ENCODE measurements at places on chromosomes 1 and 21.
A peak's percentile ranks its signal among the peaks of the same experiment; 100 is the strongest.

DNA sequence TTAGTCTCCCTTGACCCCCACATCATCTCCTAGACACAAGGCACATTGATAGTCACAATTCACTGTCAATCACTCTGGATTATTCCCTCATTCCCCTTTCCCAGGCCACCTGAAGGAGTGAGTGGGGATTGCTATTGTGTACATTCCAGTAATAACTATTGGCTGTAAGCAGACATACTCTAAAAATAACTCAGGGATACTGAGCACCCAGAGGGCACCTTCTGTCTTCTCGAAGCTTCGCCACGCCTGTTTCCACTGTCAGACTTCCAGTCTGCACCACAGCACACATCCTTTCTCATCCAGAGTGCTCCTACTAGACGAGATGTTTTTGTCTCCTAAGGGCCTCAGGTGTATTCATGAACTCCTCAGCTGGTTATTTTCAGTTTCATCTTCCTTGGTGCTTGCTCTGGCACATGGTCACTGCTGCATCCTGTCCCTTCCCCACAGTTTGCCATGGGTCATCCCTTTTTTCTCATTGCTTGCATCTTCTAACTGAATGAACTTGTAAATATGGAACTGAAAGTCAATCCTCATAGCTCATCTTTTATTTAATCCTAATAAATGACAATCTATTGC, 848 bp upstream of the APOBEC4 start:
- DNase-seq, result no peak

- no peak for DNase-seq
Observed at GRCh38 chr1:187267827-187268226, 439.1 kb downstream of the PLA2G4A start.

GRCh38 chr1:31778763-31779488, 14.8 kb upstream of the ADGRB2 start:
- DNase-seq, result no peak

- peak; percentile 63 for DNase-seq
Observed at GRCh38 chr1:26696654-26697430, 1.0 kb downstream of the ARID1A start.

DNA sequence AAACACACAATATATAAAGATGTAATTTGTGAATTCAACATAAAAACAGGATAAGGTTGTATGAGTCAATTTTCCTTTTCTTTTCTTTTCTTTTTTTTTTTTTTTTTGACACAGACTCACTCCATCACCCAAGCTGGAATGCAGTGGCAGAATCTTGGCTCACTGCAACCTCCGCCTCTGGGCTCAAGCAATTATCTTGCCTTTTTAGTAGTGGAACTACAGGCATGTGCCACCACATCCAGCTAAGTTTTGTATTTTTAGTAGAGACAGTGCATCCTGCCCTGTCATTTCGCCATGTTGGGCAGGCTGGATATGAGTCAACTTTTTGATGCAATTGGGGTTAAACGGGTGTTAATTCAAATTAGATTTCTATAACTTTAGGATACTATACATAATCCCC, 10.3 kb upstream of the SPRR2B start:
- DNase-seq, result no peak

- no peak for DNase-seq
Observed at GRCh38 chr1:47521034-47521881, 83.4 kb downstream of the FOXD2 start.

GRCh38 chr1:204456826-204457442, 37.7 kb downstream of the PIK3C2B start:
- DNase-seq, result no peak

DNA sequence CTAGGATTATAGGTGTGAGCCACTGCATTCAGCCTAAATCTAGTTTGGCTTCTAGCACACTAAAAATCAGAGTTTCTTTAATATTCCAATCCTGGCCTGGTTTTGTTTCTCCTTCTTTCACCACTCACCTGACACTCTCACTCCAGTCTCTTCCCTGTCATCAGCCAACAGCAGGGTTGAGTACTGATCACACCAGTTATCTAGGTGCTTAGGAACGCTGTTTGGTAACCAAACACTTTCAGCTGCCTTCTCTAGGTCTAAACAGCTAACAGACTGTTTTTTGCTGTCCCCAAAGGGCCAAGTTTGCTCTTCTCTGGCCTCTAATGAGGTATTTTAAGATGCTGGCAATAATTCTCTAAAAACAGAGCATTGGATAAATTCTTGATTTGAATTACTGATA, 17.7 kb upstream of the FRRS1 start:
- DNase-seq, result no peak

DNA sequence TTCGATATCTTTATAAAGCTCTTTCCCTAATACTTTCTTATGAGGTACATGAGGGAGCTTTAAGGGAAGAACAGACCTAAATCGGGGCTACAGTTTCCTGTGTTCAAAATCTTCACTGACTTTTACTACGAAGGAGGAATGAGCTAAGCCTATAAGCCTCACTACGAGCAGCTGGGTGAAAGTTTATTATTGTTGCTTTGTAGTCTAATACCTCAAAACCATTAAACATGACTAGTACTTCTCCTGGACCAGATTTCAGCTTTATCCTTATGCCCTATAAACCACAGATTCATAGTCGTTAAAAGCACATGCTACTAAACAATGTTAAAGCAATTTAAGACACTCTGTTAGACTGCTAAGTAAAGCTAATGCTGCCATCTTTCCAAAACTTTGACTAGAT, 30.2 kb downstream of the NDC1 start:
- no peak for DNase-seq

DNA sequence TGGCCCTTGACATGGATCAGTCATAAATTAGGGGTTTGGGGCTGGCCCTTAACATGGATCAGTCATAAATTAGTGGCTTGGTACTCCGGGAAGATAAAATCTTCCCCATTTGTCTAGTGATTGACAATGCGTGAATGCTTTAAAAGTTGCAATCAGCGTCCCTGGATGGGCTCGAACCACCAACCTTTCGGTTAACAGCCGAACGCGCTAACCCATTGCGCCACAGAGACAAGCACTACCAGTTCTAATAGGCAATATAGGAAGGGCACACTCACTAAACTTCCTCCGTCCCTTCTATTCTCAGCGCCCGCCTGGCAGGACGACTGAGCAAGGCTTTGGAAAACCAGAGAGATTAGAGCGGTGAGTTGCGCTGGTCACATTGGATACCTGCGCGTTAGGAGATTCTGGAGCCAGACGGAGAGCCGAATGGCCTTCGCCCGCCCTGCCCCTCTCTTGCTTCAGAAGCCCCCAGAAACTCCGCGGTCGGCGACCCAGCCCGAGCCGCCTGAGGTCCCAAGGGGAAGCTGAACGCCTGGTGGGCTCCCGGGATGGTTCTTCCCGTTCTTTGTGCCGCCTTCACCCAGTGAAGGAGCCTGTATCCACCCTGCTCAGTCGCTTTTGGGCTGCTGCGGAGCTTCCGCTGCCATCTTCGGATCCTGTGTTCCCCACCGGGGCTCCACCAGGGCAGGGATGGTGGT, 235.9 kb downstream of the FAM72C start:
- DNase-seq, result no peak

DNA sequence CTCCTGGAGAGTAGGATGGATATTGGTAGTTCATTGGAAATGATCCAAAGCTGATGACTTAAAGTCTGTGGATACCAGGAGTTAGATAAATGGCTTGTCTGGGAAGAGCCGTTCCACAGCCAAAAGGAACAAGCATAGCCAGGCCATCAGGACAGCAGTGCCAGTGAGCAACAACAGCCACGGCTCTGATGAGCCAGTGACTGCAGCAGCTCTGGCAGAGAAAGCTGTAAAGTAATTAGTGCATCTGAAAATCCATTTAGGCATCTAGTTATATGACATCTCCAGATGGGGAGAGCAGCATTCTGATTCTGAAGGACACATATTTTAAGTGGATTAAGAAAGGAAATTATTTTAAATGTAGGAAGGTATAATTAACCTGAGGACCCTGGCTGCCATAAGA, 256.2 kb upstream of the PLXNA2 start:
- DNase-seq, result no peak

- DNase-seq, result no peak
Observed at GRCh38 chr1:21349693-21350092, 59.4 kb upstream of the ECE1 start.

DNA sequence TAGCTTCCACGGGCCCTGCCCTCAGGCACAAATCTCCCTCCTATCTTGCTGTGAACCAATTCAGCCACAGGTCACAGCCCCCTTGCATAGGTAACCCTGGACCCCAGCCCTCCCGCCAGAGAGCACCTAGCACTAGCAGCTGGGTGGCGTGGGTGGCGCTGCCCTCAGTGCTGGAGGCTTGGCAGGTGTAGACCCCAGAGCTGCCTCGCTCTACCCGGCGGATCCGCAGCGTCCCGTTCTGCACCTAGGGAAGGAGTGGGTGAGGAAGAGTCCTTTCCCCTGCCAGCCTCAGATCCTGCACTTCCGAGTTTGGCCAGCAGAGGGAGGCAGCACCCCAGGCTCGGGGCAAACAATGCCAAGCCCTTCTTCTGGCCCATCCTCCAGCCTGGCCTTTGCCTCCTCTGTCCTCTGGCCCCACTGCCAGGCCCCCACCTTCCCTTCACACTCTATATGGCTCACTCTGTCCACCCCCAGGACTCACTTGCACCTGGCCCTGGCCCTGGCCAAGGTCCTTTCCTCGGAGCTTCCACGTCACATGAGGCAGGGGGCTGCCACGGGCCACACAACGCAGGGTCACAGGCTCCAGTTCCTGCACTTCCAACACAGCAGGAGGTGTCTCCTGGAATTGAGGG, 9.0 kb downstream of the IGSF9 start:
- peak; percentile 86 for DNase-seq

DNA sequence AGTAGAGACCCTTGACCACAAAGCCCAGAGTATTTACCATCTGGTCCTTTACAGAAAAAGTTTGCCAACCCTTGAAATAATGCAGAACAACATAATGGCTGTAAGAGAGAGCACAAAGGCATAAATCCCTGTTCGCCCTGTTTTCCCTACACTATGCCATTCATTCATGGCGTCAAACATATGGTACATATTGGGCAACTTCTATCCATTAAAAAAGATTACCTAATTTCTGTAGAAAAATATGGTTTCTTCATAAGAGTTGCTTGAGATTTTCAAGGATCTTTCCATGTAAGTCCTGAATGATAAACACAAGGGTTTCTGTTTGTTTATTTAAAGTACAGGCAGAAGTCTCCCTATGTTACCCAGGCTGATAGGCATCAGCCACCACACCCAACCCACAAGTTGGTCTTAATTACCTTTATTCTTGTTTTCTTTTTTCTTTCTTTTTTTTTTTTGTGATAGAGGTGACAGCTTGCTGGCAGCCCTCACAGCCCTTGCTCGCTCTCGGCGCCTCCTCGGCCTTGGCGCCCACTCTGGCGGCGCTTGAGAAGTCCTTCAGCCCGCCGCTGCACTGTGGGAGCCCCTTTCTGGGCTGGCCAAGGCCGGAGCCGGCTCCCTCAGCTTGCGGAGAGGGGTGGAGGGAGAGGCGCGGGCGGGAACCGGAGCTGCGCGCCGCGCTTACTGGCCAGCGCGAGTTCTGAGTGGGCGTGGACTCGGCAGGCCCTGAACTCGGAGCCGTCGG, 68.3 kb upstream of the NR5A2 start:
- DNase-seq, result no peak

- no peak for DNase-seq
Observed at GRCh38 chr1:107689159-107689558, 275.8 kb downstream of the VAV3 start.

GRCh38 chr1:234631721-234632125, 21.7 kb upstream of the IRF2BP2 start:
- no peak for DNase-seq

DNA sequence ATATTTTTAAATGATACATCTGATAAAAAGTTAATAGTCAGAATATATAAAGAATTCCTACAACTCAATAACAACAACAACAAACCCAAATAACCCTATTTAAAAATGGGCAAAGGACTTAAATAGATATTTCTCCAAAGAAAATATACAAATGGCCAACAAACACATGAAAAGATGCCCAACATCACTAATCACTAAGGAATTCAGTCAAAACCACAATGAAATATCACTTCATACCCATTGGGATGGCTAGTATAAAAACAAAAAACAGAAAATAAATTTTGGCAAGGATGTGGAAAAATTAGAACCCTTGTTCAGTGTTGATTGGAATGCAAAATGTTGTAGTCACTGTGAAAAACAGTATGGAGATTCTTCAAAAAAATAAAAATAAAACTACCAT, 184.8 kb upstream of the RAB4A start:
- no peak for DNase-seq

- no peak for DNase-seq
Observed at GRCh38 chr1:38133756-38134155, 87.2 kb upstream of the POU3F1 start.

DNA sequence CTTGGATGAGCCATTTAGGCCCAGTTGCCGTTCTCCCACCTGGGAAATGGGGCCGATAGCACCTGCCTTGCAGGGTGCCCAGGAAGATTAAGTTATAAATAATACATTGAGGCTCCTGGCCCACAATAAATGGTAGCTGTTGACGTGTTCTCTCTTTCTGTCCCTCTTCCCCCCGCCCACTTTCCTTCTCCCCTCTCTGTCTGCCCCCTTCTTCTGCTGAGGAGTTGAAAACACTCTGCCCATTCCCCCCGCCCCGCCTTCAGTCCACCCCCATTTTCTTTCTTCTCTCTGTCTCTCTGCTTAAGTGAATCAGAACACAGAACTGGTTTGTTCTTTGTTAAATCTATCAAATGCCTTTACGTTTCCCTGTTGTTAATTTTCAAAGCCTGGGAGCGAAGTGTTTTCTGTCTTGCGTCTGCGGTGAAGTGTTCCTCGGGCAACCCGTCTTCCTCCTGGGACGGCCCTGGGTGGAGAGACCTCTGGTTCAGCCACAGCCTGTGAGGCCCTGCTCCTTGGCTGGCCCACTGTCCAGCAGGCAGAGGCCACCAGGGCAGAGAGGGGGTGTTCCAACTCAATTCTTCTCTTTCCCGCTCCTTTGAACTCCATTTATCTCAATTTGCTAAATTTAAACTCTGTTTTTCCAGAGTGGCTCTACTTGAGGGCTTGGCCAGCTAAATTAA, 29.3 kb upstream of the SELENON start:
- DNase-seq, result no peak

DNA sequence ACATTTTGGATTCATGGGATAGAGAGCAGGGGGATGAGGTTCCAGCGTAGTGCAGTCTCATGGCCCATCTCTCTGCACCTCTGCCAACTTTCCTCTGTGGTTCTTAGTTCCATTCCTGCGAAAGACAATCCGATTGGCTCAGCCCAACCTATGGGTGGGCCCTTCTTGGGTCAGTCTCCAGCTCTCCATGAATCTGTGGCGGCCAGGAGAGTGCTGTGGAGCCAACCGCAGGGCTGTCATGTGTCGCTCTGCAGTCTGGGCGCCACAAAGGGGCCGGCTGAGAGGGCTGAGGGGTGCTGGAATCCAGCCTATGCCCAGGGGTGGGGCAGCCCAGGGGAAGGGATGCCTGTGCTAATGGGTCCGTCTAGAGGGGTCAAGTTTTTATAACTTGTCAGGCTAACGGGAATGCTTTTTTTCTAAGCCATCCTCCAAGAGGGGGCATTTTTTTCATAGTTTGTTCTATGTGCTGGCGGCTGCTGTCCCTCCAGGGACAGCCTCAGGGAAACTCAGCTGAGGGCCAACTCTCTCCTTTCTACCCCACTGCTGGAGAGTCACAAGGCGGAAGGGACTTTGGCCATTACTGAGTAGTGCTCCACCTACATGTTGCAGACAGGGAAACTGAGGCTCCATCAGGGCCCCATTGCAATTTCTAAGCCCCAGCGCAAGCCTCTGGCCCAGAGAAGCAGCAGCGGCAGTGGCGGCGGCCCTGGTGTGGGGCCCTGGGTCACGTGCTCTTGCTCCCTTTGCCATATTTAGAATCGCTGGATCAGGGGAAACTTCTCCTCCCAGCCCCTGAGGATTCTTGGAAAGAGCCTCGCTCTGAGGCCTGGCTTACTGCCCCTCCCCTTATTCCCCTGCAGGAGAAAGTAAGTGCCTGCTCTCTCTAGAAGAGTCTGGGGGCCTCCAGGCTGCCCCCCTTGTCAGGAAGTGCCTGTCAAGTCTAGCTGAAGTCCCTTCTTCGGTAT, 23.4 kb downstream of the KCNQ4 start:
- DNase-seq, result no peak

Data from activated B cell treated with CpG ODN at 0.5 μM for 24 hours (primary cell).